ENCODE measurements at places on chromosomes 12 and 14.

- DNase-seq = no peak
These were observed 993.2 kb downstream of the BCL11B start for GRCh38 chr14:98278800-98279199.

DNA sequence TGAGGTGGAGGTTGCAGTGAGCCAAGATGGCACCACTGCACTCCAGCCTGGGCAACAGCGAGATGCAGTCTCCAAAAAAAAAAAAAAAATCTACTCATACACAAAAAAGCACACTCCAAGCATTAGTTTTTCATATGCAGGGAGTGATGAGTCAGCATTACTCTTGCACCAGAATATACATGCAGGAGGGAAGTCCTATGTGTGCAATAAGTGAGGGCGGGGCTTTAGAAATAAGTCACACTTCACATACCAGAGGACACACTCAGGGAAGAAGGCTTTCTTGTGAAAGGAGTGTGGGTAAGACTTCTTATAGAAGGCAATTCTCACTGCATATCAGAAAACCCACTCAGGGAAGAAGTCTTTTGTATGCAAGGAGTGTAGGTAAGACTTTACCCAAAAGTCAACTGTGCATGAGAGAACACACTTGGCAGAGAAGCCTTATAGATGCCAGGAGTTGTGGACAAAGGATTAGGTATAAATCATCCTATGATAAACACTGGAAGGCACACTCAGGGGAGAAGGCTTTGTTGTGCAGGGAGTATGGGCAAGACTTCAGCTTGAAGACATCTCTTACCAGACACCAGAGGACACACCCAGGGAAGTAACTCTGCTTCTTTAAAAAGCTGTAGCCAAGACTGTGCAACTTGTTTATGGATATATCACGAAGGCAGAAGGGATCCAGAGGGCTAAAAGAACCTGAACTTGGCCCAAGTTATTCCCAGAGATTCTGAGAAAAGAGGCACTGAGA, 50.5 kb downstream of the ATF7 start:
- DNase-seq = no peak

DNA sequence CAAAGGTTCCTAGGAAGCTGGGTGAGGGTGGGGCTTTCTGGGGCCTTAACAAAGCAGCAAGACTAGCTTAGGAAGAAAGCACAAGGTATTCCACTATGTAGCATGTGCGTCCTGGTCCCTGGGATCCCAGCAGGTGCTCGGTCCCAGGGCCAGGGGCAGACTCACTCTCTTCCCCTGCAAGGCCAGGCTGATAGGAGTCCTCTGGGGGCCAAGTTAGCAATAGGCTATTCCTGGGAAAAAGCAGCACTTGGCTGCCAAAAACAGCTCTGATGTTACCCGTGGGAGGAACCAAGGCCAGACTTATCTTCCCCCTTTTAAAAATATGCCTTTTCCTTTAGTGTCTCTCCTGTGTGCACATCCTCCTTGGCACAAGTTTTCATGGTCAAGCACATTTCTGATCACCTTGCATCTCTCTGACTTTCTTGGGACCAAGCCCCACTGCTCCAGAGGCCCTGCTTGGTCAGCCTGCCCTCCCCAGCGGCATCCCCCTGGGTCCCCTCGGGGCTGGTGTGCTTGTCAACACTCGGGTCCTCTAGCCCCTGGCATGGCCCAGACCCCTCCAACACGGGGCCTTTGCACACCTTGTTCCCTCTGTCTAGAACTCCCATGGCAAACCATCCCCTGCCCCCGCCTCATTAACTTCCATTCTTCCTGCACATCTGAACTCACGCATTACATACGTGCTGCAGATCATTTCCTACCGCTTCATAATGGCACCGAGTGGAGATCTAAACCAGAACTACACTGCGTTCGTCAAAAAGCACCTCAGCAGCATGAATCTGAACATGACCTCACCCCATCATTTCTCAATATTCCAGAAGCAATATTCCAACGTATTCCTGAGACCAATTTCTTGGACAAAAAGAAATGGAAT, 21.9 kb downstream of the CCDC92 start:
- DNase-seq = no peak

DNA sequence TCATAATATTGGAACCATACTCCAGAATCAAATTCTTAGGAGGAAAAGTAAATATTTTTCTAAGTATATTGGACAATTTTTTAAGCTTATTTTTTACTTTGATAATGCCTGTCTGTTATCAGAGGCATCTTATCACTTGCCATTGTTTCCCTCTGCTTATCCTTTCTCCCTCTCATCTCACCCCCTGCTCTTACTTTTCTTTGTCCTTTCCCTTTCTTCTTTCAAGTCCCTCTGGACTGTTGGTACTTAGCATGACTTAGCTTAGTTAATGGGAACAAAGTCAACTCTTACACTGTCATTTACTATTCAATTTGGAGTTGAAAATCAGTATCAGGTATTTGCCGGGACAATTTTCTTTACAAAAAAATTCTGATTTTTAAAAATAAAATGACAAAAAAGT, 45.2 kb downstream of the ABCD2 start:
- DNase-seq = no peak

GRCh38 chr12:132415327-132416120, 74.4 kb upstream of the FBRSL1 start:
- DNase-seq = no peak

DNA sequence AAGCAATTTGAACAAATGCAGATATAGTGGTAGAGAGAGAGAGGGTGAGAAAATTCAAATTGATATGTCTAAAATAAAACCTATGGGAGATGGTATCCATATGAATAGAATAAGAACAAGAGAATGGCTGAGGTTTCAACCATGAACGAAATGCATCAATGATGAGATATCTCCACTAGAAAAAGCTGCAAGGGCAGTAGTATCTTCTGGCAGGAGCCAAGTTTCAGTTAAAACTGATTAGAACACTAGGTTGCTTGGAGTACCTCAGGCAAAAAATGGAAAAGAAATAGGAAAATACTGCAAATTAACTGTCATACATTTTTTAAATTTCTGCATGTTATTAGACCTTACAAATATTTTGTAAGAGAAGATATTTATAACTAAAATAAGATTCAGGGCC, 151.3 kb downstream of the ANKS1B start:
- DNase-seq = no peak

DNA sequence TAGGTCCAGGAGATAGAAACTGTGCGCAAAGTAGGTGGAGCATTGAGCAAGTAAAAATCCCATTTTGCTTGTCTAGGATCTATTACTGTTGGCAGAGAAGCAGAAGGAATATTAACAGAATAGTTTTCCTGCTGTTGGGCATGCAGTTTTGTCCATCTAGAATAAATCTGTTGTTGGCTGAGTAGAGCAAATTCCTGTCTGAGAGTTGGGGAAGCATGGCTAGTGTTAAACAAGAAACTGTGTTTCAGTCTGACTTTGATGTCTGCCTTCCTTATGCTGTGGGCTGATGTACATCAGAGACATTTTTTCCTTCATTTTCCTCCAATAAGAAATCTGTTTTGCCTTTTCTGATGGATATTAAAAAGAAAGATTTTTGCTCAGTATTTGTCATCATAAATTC, 98.2 kb downstream of the RAD52 start:
- no peak for DNase-seq

DNA sequence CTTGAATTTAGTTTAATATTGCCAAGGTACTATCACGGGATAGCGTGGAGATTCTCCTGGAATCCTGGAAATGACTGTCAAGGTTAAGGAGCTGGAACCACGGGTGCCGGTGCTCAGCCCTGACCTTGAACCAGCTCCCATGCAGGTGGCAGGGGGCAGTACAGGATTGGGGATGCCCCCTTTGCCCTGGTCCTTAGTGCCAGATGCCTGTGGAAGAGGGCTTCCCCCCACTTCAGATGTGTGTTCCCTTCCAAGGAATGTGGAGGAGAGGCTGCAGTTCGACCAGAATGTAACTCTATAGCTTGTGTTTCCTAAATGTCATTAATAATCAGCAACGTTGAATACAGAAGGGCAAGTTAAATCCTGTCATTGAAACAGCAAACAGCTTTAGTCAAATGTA, 258.9 kb downstream of the VRK1 start:
- DNase-seq = no peak

- no peak for DNase-seq
These were observed 14.4 kb downstream of the TNFRSF1A start for GRCh38 chr12:6327229-6328041.

DNA sequence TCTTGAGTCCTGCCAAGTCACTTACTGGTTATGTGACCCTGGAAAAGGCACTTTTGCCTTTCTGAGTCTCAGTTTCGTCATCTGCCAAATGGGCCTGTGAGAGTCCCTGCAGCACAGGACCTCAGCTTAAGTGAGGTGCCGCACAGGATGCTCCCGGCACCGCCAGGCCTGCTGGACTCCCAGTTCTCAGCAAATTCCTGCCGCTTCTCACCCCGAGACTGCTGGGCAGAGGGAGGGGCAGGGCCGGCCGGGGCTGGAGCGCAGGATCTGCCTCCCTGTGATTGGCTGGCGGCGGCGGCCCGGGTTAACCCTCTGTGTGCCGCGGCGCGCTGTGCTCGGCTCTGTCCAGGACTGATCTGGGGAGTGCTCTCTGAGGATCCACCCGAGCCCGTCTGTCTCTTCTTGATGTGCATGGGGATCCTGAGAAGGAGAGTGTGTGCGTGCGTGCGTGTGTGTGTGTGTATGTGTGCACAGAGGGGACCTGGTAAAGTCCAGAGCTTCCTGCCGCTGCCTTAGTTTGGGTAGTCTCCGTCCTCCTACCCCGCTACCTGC, 8.6 kb downstream of the SETD1B start:
- DNase-seq = no peak

DNA sequence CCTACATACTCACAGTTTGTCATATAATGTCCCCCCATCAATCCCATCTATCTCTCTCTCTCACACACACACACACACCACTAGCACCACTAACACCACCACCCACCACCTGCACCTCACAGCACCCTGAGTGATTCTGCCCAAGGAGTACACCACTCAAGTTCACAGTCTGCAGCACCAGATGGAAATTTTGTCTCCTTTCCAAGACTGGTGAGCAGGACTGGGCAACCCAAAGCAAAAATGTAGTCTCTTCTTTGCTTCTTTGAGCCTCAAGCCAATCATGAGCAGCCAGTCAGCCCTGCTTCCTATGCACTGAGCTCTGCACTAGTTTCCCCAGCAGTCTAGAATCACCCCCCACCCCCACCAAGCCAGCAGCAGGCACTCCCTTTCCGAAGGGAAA, 15.0 kb upstream of the ARMH4 start:
- no peak for DNase-seq
